ENCODE measurements at places on chromosomes 1 and 21.
A peak's percentile ranks its signal among the peaks of the same experiment; 100 is the strongest.

GRCh38 chr1:231420959-231421545 is 1.0 kb downstream of the EGLN1 start:
- DNase-seq: peak; percentile 61

- DNase-seq: peak; percentile 71
Observed at GRCh38 chr1:17405898-17406759, 33.3 kb downstream of the RCC2 start.

- DNase-seq: no peak
Observed at GRCh38 chr21:33980276-33980916, 64.8 kb upstream of the ATP5PO start.

DNA sequence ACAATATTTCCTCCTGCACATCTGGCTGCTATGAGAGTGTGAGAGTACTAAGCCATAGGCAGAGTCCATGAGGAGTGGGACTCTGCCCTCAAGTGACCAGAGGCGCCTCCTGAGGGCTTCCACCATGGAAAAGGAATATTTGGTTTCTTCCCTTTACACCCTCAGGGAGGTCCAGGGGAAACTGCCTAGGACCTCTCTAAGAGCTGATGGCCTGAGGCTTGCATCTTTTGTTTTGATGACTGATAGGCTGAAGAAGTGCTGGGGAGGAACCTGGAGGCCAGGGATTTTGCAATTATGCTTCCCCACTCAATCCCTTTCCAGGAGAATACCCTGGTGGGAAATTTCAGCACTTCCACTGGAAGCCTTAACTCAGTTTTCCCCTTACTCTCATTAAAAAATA is 111.0 kb downstream of the PBX1 start:
- DNase-seq: no peak

GRCh38 chr1:68378296-68379084 is 71.3 kb downstream of the RPE65 start:
- no peak for DNase-seq

- DNase-seq: peak; percentile 13
Observed at GRCh38 chr1:54051933-54052430, 1.0 kb downstream of the TMEM59 start.

- DNase-seq: no peak
Observed at GRCh38 chr1:25451908-25452307, 21.2 kb downstream of the MACO1 start.

- DNase-seq: peak; percentile 62
Observed at GRCh38 chr1:207004931-207005830, 27.4 kb downstream of the C1orf116 start.

GRCh38 chr1:46003315-46003714 is 129.1 kb downstream of the PIK3R3 start:
- DNase-seq: no peak

DNA sequence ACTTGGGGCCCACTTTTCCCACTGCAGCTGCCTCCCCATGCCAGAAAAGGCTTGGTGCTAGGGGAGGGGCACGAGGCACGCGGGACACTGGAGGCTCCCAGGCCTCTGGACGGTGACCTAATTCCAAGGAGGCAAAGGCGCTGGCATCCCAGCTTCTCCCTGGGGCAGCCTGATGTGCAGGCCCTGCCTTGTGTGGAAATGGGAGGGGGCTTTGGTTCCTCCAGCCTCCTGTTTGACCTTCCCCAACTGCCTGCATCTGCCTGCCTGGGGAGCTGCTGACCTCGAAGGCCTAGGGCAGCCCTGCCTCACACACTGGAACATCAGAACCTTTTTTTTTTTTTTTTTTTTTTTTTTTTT is 39.9 kb downstream of the KIAA1614 start:
- DNase-seq: no peak

GRCh38 chr1:36251794-36252481 is 27.7 kb downstream of the THRAP3 start:
- no peak for DNase-seq

DNA sequence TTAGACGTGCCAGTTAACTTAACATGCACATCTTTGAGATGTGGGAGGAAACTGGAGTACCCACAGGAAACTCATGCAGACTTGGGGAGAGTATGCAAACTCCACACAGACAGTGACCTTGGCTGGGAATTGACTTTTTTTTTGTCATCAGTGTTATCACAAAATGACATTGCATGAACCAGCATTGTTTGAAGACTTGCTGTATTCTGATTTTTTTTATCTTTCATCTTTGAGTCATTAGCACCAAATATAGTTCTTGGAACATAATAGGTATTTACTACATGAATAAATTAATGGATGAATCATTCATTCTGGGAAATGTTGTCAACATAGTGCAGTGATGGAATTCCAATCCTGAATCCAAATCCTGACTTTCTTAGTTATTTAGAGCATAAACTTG is 77.0 kb downstream of the ATF6 start:
- DNase-seq: no peak

GRCh38 chr1:8363767-8364301 is 45.9 kb downstream of the SLC45A1 start:
- DNase-seq: no peak

- peak; percentile 52 for DNase-seq
Observed at GRCh38 chr1:145871994-145872924, 13.4 kb upstream of the PIAS3 start.

GRCh38 chr1:216670118-216670883 is 52.9 kb downstream of the ESRRG start:
- DNase-seq: no peak

DNA sequence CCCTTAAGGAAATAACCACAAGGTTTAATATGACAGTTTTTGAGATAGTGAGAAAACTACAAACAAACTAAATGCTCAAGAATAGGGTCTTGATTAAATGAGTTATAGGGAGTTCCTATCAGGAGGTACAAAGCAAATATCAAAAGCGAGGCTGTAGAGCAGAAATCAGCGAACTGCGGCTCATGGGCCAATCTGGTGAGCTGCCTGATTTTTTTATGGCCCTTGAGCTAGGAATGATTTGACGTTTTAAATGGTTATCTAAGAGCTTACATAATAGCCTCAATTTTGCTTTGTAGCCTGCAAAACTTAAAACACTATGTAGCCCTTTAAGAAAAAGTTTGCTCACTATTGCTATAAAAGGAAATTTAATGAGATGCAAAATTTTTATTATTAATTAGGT is 62.2 kb downstream of the XCL2 start:
- DNase-seq: no peak

GRCh38 chr21:33063375-33063883 is 6.5 kb upstream of the OLIG1 start:
- DNase-seq: no peak

DNA sequence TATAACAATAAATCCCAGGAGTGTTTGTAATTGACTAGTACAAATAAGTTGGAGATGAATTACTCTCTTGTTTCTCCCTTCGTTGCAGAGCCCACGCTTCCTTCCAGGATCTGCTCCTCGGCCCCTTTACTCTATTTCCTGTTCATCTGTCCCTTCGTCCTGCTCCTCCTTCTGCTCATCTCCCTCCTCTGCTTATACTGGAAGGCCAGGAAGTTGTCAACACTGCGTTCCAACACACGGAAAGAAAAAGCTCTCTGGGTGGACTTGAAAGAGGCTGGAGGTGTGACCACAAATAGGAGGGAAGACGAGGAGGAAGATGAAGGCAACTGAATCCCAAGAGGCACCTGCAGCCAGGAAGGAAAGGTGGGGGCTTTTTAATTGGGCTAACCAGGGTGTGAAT is 26.4 kb upstream of the TTF2 start:
- DNase-seq: no peak

- DNase-seq: peak; percentile 55
Observed at GRCh38 chr21:42097860-42098454, 26.8 kb downstream of the UMODL1 start.

DNA sequence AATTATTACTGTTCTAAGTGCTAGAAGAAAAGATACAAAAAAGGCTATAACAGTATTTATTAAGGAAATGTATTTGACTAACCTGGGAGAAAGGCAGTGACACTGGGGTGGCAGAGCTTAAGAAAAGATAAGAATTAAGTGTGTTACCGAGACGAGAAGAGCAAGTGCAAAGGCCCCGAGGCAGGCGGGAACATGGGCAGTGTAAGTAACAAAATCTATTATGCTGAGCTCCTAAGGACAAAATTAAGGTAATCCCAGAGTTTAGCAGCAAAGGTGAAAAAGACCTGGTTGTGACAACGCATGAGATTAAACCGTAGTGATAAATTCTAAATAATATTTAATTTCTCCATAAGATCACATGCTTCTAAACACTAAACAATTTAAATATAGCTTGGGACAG is 167.6 kb downstream of the RERE start:
- no peak for DNase-seq

DNA sequence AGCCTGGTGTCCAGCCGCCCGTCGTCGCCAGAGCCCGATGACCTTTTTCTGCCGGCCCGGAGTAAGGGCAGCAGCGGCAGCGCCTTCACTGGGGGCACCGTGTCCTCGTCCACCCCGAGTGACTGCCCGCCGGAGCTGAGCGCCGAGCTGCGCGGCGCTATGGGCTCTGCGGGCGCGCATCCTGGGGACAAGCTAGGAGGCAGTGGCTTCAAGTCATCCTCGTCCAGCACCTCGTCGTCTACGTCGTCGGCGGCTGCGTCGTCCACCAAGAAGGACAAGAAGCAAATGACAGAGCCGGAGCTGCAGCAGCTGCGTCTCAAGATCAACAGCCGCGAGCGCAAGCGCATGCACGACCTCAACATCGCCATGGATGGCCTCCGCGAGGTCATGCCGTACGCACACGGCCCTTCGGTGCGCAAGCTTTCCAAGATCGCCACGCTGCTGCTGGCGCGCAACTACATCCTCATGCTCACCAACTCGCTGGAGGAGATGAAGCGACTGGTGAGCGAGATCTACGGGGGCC is 1.2 kb downstream of the OLIG2 start:
- DNase-seq: peak; percentile 34

- no peak for DNase-seq
Observed at GRCh38 chr1:116572771-116573430, 2.1 kb upstream of the CD58 start.

- no peak for DNase-seq
Observed at GRCh38 chr21:35852820-35853219, 207.5 kb downstream of the SETD4 start.

DNA sequence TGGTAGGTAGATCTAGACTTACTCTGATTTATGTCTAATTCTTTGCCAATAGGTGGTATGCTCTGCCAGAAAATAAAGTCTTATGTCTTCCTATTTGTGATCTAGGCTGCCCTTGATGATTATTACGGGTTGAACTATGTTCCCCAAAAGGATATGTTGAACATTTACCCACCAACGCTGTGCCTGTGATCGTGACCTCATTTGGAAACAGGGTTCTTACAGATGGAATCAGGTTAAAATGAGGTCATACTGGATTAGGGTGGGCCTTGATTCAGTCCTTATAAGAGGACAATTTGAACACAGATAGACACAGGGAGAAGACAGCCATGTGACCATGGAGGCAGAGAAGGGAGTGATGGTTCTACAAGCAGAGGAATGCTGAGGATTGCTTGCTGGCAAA is 95.1 kb upstream of the BCAR3 start:
- DNase-seq: no peak

- DNase-seq: no peak
Observed at GRCh38 chr1:231924180-231924579, 297.6 kb downstream of the DISC1 start.

GRCh38 chr1:29156543-29157268 is 25.0 kb downstream of the SRSF4 start:
- DNase-seq: no peak

DNA sequence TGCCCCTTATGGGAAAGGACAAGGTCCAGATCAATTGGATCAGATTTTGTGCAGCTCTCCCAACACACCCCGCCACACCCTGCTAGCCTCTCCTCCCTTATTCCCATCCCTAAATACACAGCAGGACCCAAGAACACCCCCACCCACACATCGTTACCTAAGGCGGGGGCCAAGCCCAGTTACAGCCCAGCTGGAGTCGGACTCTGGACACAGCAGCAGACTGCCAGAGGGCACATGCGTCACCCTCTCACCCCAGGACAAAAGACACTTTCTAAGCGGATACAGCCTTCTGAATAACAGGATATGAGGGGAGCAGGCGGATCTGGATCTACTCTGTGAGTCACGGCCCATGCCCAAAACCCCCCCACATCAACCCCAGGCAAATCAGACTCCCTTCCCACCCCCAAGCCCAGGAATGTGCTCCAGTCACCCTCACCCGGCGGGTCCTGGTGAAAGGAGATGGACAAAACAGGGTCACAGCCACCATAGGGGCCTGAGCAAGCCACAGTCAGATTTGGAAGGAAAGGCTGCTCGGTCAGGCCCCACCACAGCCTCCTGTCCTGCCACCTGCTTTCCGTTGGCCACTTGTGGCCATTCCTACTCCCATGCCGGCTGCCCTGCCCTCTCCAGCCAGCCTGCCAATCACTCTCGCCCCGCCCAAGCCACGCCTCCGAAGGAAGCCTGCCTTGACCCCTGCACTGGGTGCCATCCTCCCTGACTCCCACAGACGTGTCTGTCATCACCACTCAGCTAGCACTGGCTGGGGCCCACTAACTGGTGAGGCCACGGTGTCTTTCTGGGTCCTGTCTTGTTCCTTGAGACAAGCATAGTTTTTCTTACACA is 4.0 kb downstream of the S100A16 start:
- no peak for DNase-seq

GRCh38 chr1:160085686-160086455 is 4.5 kb downstream of the KCNJ9 start:
- DNase-seq: peak; percentile 89

- DNase-seq: no peak
Observed at GRCh38 chr1:223067914-223068313, 75.1 kb downstream of the TLR5 start.

DNA sequence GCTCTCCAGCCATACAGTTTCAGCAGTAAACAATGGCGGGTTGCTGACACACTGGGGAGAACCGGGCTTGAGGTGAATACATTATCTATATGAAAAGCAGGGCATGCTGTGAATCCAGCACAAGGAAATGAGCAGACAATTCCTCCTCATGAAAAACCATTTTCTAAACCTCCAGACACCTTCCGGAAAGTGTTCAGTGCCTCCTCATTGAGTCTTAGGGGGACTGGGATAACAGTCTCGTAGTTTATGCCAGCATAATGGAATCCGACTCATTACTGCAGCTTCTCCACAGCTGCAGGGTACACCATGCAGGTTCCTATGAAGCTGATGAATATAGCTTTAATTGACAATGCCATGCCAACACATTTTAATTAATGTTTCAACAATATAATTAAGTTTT is 284.1 kb downstream of the BACH1 start:
- no peak for DNase-seq

- peak; percentile 91 for DNase-seq
Observed at GRCh38 chr1:203186446-203187303, at the start of gene CHI3L1. Gene CHI3L1 (minus strand): TSS chr1:203186704. CDS start chr1:203186623, 81 bp downstream.

DNA sequence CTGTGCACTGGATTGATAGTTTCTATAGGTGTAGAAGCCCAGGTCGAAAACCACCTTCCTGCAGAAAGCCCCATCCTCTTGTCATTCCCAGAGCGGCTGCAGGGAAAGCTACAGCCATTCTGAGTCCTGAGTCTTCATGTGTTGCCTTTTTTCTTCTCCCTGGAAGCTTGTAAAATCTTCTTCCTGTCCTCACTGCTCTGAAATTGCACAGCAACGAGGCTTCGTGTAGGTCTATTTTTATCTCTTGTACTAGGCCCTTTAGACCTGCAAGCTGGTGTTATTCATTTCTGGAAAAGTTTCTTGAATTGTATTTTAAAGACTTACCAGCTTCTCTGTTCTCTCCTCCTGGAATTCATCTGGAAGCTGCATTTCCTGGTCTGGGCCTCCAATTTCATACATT is 44.2 kb upstream of the ETS2 start:
- no peak for DNase-seq

GRCh38 chr1:234926264-234926558 is 202.4 kb downstream of the TOMM20 start:
- no peak for DNase-seq

GRCh38 chr1:96481409-96481808 is 240.2 kb upstream of the PTBP2 start:
- DNase-seq: no peak

GRCh38 chr21:37944496-37944895 is 28.2 kb upstream of the KCNJ6 start:
- no peak for DNase-seq

- no peak for DNase-seq
Observed at GRCh38 chr1:62395291-62395690, 41.6 kb upstream of the USP1 start.

Data from RPMI8226 (cell line).